Right lung (tissue), 10 donors: ENCODE measurements at places on chromosomes 4 and X. TPM values are rescaled to one million over a fixed set of nuclear protein-coding genes. Genes with fewer than 3 reads are reported as not detected.

DNA sequence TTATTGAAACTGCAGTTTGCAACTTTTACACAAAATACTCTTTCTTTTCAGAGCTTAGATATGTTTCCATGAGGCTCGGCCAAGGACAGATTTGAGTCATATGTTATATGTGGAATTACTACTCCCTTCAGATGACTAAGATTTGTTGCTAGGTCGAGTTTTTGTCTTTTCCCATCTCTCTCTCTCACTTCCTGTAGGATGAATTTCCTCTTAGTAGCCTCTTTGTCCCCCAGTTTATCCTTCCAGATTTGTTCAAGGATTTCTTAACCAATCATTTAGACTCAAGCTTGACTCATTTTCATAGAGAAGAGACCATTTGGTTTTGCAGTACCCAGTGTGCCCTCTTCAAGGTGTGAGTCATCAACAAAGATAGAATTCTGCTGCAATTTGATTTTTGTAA is 209.2 kb downstream of the GLUD2 start:
- DNase-seq, result no peak

NAA11 gene
- polyA plus RNA-seq, result not detected

DNA sequence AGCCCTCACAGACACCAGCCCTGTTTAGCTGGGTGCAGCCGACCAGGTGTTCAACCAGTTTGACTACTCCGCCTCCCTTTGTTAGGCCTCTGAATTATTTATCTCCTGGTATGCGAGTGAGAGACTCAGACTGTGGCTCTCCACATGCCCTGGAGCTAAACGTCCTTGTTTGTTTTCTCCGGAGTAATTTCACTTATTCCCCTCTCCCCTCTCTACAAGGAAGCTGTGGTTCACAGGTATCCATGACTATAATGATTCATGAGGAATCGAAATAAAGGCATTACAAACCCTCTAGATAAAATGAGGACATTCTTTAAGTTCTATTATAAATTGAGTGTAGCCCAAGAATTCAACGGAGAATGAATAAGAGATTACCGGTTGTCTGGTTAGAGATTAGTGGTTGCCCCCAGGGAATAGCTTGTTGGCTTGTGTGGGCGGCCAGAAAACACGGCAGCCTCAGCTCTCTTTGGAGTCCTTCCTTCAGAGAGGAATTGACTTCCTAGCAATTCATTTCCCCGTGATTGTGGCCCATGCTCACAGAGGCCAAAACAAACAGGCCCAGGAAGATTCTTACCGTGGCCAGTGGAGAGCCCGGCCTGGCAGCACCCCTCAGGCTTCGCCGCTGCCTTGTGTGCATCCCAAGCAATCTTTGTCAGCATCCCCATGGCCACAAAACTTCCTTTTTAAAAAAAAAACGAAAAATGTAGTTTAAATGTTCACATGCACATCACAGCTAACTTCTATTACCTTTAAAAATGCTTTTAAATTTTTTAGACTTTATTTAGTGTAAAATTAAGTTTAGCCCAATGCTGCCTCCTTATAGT is 60.2 kb upstream of the CBR4 start:
- no peak for DNase-seq

DNA sequence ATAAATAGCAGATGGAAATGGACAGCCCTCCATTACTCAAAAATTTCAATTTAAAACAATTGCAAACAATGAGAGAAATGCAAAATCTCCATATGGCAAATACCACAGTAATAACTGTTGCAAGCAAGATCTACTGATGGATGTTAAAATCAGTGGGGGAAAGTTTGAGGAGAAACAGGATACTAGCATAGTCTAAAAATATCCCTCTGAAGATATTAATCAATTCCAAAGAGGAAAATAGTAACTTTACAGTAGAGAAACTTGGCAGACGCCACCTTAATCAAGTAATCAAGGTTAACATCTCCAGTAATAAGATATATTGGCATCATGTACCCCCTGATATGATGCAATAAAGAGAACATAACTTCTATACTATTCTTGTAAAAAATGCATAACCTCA is 344.8 kb downstream of the ZNF674 start:
- DNase-seq, result no peak

DNA sequence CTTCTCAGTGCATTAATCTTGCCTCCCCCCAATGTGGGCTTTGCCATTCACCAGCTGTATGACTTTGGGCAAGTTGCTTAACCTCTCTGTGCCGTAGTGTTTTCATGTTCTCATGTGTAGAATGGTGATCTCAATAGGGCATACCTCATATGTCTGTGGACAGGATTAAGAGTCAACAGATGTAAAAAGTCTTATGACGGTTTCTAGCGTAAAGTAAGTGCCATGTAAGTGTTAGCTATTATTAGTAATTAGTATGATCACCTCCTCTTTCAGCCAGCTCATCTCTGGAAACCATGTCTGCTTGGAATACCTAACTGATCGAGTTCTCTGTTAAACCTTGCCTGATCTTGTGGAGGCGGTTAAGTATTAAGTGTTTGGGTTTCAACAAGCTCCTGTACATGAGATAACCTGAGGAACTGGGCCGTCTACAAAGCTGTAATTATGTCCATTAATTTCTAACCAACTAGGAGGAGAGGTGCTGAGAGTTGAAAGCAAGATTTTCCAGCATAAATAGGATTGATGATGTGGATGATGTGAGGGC is 66.3 kb downstream of the TSC22D3 start:
- DNase-seq, result no peak

- no peak for DNase-seq
These were observed 14.3 kb downstream of the CFAP99 start for GRCh38 chr4:2432991-2433530.

- no peak for DNase-seq
These were observed 44.6 kb upstream of the UGT2A1 start for GRCh38 chr4:69697536-69698242.

DNA sequence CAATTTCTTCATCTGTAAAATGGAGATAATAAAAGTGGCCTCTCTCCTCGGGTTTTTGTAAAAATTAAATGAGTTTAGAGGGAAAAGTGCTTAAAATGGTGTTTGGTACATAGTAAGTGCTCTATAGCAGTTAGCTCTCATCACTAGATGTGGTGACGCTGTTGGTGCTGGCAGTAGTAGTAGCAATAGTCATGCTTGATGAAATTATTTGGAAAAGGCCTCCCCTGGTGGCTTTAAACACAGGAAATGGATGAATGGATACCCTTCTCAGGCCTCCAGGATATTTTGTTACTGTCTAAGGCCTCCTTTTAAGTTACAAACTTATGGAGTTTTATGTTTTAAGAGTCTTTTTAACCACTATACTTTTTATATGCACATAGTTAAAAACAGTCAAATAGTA is 142.9 kb downstream of the CBR4 start:
- DNase-seq, result no peak

DNA sequence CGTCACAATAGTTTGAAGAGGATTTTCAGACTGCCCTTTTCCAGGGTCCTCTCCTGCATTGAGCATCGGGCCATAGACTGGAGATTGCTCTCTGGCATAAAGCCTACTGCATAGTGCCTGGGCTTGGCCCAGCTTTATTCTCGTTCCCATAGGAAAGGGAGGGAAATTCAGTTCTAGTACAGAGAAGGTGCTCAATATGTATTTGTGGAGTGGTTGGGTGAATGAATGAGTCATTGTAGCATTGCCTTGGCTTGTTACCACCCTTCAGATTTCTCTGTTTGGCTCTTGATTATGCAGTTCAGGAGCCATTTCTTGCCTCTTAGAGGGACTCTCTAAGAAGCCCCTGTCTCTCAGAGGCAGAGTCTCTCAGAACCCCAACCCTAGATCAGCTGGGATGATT is 2.6 kb downstream of the TMEM35A start:
- no peak for DNase-seq

GRCh38 chrX:56029188-56029587 is 203.0 kb upstream of the KLF8 start:
- no peak for DNase-seq

- DNase-seq, result no peak
These were observed 1212.4 kb downstream of the PCDH18 start for GRCh38 chr4:136319789-136320464.

DNA sequence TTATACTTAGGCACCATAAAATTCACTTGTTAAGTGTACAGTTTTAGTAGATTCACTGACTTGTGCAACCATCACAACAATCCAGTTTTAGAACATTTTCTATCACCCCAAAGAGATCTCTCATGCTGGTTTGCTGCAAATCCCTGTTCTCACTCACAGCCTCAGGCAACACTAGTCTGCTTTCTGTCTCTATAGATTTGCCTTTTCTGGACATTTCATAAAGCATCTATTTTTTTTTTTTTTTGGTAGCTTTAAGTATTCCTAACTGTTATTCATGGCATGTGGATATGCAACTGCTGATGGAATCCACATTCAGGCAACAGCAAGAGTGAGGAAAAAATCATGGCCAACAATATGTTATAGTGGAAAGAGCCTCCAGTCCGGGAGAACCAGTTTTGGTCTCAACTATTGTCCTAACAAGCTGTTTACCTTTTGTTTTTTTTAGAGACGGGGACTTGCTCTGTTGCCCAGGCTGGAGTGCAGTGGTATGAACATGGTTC is 27.0 kb upstream of the TMEM150C start:
- DNase-seq, result no peak

SSX4 gene
- polyA plus RNA-seq, result not detected

GRCh38 chr4:8547912-8548730 is 32.1 kb upstream of the GPR78 start:
- DNase-seq, result no peak

SLC35A2 gene
- 23.9 TPM for polyA plus RNA-seq

NSG1 gene
- polyA plus RNA-seq, result 63.0 TPM

ARMCX6 gene
- polyA plus RNA-seq, result 100 TPM

DNA sequence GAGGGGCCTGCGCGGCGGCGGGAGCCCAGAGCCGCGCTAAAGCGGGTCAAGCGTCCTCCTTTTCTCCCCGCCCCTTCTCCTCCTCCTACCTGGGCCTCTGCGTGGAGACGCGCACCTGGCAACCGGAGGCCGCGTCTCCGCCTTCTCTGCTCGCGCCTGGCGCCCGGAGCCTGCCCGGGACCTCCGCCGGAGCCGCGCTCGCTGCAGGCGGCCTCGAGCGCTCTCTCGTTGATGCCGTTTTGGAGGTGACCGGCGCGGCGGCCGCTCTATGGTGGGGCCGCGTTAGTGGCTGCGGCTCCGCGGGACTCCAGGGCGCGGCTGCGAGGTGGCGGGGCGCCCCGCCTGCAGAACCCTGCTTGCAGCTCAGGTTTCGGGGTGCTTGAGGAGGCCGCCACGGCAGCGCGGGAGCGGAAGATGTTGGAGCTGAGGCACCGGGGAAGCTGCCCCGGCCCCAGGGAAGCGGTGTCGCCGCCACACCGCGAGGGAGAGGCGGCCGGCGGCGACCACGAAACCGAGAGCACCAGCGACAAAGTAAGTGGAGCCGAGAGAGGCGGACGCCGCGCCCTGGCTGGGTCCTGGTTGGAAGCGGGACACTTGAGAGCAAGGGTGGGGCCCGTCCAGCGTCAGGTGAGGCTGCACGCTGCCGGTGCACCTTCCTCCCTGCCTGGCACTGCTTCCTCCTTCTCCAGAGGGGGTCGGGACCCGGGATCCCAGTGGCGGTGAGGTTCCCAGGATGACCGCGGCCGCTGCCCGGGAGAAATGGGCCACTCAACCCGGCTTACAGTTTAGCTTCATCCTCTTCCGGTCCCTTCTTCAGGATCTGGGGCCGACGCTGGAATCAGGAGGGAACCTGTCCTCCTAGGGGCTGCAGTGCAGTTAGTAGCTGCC is at the start of gene CDS1:
Gene CDS1, plus strand, starts transcription at position 140 of the 888 bp plus-strand sequence. Its CDS starts 275 bp downstream, at position 415.
- peak; percentile 28 for DNase-seq

DNA sequence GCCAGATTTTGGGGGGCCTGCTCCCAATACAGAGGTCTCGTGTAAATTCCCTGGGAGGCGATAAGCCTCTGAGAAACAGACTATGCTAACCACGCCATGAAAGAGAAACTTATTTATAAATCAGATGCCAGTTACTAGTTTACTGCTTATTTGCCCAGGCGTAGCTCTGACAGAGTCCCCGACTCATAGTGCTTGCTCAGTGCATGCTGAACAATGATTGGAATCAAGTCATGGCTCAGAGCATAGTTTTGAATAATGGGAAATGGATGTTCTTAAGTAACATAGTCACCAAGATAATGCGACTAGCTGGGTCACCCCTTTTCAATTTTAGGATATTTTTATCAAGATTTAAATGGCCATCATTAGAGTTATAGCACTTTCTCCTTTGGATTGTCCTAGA is 39.9 kb downstream of the HTT start:
- no peak for DNase-seq

GRCh38 chr4:14233126-14233525 is 605.6 kb upstream of the BOD1L1 start:
- DNase-seq, result no peak

DNA sequence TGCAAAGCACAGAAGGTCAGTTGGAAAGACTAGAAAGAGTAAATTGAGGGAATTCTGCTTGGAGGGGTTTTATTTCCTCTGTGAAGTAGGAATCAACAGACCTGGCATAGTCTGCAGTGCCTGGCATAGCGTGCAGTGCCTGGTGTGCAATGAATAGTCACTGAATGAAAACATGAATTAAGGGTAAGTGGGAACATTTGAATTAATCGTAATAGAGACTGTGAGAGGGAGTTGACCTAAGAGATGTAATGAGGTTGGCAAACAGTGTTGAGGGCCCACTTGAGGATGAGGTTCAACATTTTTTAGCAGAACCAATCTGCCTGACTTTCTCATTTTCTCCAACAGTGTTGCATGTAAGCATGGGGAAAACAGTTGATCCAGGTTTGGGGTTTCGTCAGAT is 377.2 kb upstream of the FTHL17 start:
- DNase-seq, result no peak

DNA sequence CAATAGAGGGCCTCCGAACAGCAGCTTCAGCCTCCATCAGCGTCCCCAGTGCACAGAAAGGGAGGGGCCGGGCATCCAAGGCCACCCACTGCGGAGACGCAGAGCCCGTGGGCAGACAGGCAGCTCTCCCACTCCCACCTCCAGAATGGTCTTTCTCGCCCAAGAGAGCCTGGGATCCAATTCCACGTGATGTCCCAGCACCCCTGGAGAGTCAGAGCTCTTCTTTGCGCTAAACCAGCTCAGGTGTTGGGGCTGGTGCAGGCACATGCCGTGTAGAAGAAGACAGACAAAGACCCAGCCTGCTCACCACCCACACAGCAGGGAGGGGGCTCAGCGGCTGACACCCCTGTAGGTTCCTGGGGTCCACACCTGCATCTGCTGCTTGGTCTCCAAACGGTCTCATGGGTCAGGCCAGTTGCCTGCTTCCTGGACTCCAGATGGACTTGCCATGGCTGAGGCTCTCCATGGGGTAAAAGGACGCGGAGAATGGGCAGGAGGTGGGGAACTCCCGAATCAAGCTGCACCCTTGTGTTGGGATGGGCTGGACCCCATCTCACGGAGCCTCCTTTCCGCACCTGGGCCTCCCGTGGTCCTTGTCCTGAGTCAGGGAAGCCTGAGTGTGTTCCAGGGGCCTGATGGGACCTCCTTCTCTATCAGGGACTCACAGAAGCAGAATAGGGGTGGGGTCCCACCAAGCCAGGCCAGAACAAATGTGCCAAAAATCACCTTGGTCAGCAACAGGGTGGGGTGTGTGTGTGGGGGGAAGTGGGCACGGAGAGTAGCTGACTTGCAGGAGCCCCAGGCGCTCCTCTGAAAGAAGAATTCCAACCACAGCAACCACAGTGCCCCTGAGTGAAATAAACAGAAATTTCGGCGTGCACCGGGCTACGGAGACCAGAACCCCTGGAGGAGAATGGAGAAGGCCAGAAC is 11.6 kb upstream of the ASMTL start:
- DNase-seq, result no peak
